ENCODE measurements at places on chromosomes 13 and 19.

DNA sequence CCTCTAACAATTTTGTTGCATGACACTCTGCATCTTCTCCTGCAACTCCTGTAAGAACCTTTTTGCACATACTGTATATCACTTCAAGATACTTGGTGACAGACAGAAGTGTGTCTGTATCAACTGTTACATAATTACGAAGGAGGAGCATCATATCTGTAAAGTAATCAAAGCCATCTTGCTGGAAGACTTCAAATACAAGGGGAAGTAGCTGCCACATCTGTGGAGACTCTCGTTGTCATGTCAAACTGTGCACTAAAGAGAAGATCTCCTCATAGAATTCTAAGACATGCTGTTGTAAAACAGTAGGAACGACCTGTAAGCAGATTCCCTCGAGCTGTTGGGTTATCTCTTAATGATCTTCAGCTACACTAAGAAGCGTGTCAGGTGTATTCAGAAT is 38.0 kb upstream of the SPATA13 start:
- DNase-seq: no peak

DNA sequence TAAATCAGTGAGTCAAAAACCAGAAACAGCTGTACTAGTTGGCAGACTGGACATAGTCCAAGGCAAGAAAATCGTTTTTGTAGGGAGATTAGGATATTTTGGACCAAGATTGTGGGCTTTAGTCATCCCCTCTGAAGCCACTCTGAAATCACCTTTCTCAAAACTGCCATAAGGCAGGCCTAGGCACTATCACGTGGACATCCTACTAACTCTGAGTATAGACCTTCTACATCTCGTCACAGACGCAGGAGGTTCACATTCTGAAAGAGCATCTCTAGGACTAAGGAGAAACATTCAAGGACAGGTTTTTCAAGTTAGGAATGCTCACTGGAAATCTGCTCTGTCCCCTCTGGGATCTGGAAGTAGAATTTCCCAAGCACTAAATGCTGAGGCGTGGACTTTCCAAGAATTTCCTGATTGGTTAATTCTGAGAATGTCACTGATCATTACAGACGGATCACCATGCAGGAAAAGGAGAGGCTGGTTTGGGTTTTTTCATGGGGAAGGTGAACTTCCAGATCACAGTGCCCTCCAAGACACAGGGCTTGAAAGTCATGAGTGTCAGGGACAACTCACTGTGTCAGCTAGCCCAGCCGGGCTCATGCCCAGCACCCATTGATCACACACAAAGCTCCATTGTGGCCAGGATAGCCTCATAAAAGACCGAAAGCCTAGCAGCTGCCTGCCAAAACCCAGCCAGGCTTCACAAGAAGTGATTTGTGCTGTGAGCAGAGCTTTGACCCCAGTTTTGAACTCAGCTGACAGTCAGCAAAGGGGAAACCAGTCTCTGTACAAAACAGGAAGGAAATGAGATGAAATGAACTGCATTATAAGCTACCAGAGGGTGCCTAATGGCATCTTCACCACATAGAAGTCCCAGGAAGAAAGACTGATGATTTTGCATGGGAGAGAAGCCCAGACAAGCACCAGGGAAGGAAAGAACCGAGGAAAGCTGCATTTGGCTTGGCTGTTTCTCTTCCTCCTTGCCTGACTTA is 2.7 kb upstream of the RUBCNL start:
- peak; percentile 77 for DNase-seq

DNA sequence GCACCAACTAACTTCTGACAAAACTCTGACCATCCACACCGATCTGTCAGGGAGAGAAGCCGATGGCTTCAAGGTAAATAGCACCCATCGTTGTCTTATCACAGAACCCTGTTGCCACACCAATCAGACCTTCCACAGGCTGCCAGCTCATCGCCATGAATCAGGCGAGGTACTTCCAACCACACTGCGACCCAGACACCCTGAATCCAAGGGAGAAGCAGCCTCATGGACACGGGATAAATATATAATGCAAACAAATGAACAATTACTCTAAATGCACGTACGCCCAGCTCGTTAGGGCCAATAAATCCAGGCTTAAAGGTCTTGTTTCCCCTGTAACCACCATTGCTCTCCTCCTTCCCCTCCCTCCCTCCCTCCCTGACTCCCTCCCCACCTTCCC is 20.8 kb downstream of the RANBP3 start:
- no peak for DNase-seq

GRCh38 chr13:72552731-72553130 is 174.7 kb downstream of the MZT1 start:
- DNase-seq: no peak

- no peak for DNase-seq
Measured at GRCh38 chr19:1311543-1312091, 25.9 kb downstream of the EFNA2 start.

- no peak for DNase-seq
Measured at GRCh38 chr13:30624630-30625029, 6.9 kb downstream of the USPL1 start.

GRCh38 chr13:24050796-24051715 is 109.5 kb upstream of the SPATA13 start:
- DNase-seq: no peak

- DNase-seq: no peak
Measured at GRCh38 chr19:42548552-42548951, 20.3 kb upstream of the CEACAM1 start.
